ENCODE measurements at places on chromosomes 1 and 21.

- DNase-seq = no peak
These were observed 29.6 kb downstream of the RUNX3 start for GRCh38 chr1:24900486-24900849.

DNA sequence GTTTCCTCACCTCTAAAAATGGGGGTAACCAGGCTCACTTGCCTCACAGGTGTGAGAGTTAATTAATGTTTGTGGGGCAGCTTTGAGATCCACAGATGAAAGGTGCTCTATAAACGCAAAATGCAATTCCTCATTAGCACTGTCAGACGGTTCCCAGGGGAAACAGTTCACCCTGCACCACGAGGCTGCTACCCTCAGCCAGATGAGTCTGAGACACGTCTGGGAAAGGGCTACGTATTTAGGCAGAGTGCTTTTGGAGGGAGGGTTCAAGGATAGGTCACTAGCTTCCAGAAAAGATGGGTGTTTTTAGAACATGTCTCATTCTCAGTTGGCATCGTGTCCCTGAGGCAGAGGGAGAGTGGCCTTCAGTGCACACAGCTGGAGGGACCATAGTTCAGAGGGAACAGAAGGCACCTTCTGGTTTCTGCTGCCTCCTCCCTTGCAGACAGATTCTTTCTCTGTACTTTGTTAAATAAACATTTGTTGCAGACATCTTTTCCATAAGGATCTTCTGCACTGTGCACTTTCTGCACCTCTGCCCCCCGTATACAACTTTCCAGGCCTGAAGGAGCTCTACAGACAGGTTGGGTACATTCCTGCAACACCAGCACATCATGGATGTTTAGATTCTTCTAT, 139.9 kb downstream of the CLIC6 start:
- DNase-seq = peak; percentile 94

DNA sequence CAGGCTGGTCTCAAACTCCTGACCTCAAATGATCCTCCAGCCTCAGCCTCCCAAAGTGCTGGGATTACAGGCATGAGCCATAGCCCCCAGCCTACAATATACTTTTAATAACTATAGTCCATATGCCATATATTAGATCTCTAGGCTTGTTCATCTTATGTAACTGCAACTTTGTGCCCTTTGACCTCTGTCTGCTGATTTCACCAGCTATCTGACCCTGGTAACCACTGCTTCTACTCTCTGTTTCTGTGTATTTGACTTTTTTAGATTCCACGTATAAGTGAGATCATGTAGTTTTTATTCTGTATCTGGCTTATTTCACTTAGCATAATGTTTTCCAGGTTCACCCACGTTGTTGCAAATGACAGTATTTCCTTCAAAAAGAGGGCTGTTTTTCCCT, 25.5 kb downstream of the STUM start:
- DNase-seq = no peak

DNA sequence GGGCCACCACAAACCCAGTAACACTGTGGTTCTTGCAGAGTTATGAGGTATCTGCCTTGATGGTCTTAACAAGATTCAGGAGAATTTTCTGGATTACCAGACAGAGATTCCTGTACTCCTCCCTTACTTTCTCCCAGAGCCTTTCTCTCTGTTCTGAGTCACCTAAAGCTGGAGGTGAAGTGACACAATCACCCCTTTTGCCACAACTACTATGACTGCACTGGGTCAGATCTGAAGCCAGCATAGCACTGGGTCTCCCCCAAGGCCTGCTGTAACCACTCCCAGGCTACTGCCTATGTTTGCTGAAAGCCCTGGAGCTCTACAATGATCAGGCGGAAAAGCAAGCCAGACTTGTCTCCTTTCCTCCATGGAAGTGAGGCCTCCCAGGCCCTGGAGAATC, 156.7 kb upstream of the NEGR1 start:
- DNase-seq = peak; percentile 4

DNA sequence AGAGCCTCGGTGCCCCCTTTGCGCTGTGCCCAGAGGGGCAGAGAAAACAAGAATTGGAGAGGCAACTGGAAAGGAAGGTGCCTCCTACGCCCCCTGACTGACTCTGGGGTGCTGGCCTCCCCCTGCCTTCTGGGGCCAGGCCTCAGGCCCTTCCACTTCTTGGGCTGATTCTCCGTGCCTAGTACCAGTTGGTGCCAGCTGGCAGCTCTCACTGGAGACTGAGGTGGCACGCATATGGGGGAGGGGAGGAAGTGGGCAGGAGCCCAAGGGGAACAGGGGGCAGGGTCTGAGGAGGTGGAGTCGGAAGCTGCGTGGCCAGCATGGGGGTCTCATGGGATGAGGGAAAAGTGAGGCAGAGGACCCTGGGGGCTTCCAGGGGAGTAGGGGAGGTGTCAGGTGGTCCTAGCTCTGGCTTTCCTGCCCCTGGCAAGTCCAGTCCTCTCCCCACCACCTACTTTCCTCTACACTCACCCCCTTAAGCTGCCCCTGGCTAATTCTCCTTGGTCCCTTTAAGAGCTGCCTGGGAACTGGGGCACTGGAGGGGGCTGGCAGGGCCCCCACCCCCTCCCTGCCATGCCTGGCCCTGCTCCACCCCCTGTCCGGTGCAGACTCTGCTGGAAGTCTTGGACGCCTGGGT, 6.5 kb upstream of the SEMA4A start:
- no peak for DNase-seq

GRCh38 chr1:80673935-80674597, 1126.7 kb upstream of the ADGRL2 start:
- peak; percentile 3 for DNase-seq

DNA sequence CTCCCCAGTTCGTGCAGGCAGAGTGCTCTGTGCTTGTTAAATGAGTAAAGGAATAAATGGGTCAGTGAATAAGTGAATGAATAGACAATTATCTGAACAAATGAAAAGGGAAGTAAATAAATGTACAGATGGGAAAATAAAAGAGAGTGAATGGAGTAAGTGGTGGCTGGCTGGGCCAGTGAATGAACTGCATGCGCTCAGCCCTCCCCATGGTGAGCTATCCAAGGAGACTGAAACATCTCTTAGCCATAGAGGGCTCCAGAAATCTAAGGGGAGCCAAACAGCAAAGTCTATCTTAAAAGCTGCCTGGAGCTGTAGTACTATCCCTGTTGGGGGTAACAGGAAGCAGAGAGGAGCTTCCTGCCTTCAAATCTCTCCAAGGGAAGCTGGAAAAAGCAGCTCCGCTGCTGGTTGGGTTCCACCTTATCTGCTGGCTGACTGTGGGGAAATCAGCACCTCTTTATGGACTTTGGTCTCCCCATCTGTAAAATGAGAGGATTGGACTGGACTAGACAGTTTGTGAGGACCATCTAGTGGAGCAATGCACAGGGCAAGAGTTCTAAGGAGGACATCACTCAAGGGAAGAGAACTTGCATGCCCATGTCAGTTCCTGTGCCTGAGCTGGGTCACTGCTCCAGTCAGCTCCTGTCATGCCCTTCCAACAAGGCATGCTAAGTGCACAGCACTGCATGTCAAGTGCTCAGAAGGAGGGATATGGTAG, 77.9 kb downstream of the TRABD2B start:
- no peak for DNase-seq

DNA sequence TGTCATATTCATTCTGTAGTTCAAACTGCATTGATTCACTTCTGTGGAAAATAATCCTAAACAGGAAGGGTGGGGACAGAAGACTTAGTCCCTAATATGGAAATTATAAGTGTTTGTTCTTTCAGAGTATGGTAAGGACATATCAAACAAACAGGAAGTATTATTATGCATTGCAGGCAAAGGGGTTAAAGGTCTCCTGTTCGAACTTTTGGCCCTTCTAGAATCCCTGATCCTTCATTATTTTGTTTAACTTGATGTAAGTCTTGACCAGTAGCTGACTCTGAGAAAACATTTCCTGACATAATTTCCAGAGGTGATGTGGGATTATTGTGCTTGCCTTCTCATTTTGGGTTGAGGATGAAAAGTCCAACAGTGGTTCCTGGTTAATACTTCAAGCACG, 215.4 kb upstream of the ADGRL2 start:
- peak; percentile 4 for DNase-seq

DNA sequence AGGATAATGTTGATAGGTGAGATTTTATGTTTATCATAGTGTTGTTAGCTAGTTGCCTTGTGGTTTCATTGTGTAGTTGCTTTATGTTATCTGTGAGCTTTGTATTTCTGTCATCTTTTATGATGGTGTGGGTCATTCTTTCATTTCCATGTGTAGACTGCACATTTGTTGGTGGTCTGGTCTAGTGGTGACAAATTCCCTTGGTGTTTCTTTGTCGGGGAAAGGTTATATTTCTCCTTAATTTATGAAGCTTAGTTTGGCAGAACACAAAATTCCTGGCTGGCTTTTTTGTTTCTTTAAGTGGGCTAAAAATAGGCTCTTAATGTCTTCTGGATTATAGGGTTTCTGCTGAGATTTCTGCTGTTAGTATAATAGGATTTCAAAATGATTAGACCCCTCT, 347.2 kb upstream of the ADAMTS5 start:
- no peak for DNase-seq

GRCh38 chr1:94979656-94980581, 53.0 kb upstream of the CNN3 start:
- DNase-seq = no peak

GRCh38 chr1:29267321-29268070, 31.2 kb downstream of the PTPRU start:
- DNase-seq = no peak

DNA sequence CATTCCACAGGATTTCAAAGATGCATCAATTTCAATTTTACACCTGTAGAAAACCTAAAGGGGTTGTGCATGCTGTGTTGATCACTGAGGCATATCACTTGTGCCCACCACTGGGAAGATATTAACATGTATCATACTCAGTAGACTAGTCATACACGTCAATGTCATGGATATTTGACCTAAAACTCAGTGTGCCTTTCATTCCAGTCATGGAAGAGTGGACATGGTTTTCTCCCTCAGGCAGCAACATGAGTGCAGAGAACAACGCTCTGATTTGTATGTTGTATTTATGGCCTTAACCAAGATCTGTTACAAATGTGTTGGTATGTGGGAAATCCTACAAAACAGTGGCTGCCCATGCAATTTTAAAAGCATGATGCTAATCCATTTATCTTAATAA, 6.1 kb upstream of the C1orf53 start:
- no peak for DNase-seq

DNA sequence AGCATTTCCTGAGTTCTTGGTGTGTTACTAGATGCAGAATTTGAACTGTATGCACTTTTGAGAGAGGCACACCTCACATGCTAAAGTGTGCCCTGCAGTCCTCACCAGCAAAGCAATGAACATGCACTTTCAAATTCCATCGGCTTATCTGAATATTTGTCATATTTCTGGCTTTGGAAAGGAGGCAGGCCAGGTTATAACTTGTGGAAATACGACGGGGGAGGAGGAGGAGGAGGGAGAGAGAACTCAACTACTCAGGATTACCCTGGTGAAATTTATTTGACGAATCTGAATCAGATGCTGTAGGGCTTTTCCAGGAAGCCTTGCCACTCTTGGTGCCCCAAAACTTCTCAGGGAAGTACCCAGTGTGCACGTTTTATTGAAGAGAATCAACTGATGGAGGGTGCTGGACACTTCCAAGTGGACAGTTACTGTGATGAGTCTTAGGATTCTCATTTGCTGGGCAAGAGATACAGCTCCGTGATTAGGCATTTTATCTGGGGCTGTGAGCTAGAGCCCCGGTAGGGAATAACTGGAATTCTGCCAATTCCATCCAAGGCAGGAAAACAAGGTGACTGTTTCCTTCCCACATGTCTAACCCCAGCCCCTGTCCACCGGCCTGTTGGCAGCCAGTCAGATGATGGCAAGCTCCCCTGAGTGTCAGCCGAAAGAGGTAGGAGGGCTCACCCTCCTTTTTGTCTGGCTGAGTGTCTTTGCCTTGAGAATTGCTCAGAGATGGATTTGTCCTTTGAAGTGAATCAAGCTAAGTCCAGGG, 3.8 kb downstream of the PDPN start:
- DNase-seq = peak; percentile 50

DNA sequence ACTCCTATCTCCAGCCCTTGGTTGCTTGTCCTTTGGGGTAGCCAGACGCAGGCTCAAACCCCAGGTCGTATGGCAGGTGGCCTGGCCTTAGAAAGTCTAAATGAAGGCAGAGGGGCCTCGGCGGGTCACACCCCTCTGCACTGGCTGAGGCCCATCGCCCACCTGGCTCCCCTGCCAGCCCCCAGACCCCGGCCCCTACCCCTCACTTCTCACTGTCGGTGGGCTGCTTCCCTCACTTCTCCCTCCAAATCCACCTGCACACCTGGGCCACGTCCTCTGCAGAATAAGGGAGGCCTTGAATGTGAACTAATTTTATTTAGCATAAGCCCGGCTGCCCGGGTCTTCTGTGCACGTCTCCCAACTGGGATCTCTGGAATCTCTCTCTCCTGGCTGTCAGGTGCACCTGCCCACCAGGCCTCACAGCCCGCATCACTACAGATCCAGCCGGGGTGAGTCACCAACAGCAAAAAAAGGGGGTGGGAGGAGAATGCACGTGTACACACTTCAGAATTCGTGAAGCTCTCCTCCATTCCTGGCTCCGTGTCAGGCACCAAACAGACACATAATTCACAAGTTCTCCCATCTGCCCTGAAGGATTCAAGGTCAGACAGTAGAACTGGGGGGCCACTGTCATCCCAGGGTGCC, 107.5 kb upstream of the SIM2 start:
- DNase-seq = no peak

DNA sequence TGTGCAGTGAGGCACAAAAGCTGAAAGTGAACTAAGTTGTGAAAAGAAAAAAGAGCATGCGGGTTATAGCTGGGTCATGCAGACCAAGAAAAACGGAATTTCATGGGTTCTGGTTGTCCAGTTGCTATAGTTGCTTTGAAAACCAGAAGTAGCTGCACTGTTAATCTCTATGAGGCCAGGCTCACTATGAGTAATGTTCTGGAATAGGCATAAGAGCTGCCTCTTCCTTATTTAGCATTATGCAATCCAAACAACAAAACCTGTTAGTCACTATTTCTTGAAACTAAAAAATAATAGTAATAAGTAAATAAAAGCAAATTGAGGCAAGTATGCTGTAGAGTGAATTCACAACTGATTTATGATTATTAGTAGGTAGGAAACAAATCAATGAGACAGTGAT, 1383.7 kb downstream of the MRPL39 start:
- no peak for DNase-seq

GRCh38 chr1:182549346-182549745, 39.7 kb downstream of the RNASEL start:
- no peak for DNase-seq

- peak; percentile 95 for DNase-seq
These were observed 16.7 kb upstream of the LYST start for GRCh38 chr1:235883261-235883927.

GRCh38 chr1:12383001-12383400, 153.2 kb downstream of the VPS13D start:
- DNase-seq = no peak

DNA sequence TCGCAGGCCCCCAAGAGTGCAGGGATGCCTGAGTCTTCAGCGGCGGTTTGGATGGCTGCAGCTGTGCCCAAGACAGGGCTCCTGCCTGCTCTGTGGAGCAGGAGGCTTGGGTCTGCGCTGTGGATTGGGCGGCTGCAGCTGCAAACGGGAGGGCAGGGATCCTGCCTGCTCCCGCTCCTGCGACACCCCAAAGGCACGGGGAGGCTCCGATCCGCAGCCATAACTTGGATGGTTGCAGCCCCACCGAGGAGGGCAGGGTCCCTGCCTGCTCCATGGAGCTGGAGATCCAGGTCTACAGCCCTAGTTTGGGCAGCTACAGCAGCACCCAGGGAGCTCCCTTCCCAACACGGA, 898.8 kb upstream of the NEGR1 start:
- DNase-seq = no peak

GRCh38 chr21:38196036-38196435, 60.8 kb upstream of the KCNJ15 start:
- no peak for DNase-seq

GRCh38 chr1:15305468-15305770, 58.4 kb downstream of the FHAD1 start:
- peak; percentile 67 for DNase-seq

- no peak for DNase-seq
These were observed 5.4 kb upstream of the KLHDC7A start for GRCh38 chr1:18475234-18475905.
